CD8-positive, alpha-beta memory T cell (primary cell): ENCODE measurements at places on chromosomes 4 and X.
A peak's percentile ranks its signal among the peaks of the same experiment; 100 is the strongest.

DNA sequence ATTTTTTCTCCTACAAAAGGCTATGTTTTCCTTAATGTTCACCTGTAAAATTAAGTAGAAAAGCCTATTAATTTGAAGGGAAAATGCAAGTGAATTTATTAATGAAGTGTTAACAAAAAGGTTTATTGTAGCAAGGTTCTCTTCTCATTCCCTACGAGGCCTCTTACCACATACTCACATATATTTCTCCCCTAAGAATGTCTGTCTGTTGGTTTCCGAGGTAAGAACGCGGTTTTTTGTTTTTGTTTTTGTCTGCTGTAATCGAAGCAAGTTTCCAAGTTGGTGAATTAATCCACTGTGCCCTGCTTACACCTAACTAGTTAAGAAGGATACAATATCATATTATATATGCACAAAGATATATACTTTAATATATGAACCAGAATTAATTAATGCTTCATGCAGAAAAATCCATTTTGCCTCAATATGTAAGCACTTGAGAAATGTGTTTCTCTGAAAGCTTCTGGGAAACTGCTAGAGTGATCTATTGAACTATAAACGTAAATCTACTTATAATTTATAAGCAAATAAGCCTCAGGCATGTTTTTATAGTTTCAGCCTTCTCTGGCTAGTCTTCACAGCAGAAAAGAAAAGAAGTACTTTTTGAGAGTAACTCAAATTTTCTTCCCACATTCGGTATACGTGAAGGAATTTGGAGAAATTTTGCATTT lies 120.8 kb downstream of the EGF start:
- no peaks in the 10 kb centered on the region for H3K4me1 ChIP-seq
- H3K27ac ChIP-seq, result no peak overlapping the region
- no peaks in the 10 kb centered on the region for H3K27me3 ChIP-seq
- no peaks in the 10 kb centered on the region for H3K36me3 ChIP-seq
- H3K4me3 ChIP-seq, result no peak overlapping the region

- no peak overlapping the region for H3K4me3 ChIP-seq
- H3K27ac ChIP-seq, result no peak overlapping the region
- H3K27me3 ChIP-seq, result no peaks in the 10 kb centered on the region
- no peaks in the 10 kb centered on the region for H3K4me1 ChIP-seq
- no peaks in the 10 kb centered on the region for H3K36me3 ChIP-seq
These were observed 18.5 kb downstream of the LRRC66 start for GRCh38 chr4:52001616-52002015.

DNA sequence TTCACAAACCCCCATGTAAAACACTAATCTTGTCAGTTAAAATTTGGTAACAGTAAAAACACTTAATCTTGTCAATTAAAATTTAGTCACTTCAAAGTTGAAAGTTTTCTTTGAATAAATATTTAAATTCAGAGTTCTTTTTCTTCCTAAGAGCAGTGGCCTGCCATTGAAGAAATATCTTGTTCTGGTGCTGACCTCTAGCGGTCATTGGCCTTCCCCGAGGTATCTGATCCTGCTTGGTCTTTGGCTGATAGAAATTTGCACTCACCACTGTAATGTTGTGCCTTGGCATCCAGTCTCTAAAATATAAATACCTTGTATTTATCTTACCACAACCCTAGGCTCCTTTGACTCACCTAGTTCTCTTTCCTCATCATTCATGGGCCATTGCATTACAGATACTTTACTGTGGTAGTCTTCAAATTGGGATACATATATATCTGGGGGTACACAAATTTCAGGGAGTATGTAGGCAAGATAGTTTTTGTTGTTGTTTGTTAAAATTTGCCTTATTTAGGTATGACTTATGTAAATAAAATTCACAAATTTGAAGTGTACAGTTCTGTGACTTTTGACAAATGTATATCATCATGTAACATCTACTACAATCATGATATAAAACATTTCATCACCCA lies 6.7 kb upstream of the ART3 start:
- no peaks in the 10 kb centered on the region for H3K27me3 ChIP-seq
- H3K36me3 ChIP-seq, result no peaks in the 10 kb centered on the region
- H3K4me3 ChIP-seq, result no peak overlapping the region
- H3K27ac ChIP-seq, result no peak overlapping the region
- H3K4me1 ChIP-seq, result no peaks in the 10 kb centered on the region

DNA sequence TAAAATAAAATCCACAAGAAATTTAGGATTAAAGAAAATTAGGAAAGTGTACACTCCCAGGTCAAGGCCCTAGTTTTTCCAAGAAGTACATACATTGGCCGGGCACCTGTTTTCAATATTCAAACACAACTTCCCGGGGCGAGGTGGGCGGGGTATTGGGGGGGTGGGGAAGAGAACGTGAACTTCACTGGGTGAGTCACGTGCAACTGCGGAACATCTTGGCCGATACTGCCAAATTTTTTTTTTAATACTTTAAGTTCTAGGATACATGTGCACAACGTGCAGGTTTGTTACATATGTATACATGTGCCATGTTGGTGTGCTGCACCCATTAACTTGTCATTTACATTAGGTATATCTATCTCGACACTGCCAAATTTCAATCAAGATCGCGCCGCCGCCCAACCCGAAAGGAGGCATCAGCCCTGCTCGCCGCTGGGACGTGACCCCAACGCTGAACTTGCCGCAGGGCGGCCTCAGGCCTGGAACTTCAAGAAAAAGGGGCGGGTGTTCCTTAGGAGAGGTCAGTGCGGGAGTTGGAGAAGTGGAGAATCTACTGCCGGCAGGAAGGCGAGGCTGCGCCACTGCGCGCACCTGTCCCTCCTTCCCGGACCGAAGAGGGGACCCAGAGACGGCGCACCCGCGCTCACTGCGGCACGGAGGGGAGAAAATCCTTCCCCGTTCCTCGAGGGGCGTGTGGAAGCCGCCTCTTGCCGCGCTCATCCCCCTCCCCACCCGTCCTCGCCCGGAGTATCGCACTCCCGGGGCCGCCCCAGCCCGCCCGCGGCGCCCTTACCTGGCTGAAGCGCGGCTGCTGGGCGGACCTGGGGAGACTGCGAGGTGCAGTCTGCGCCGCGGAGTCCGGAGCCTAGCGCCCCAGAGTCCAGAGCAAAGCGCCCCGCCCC lies at the start of gene TEC:
TEC (minus strand) TSS at position 883 of the 905 bp plus-strand sequence. CDS start 41,224 bp downstream, outside the sequence.
- no peaks in the 10 kb centered on the region for H3K36me3 ChIP-seq
- no peaks in the 10 kb centered on the region for H3K27me3 ChIP-seq
- H3K4me3 ChIP-seq, result peak within 1 kb of the TSS; percentile 90
- peak within 1 kb of the TSS; percentile 65 for H3K27ac ChIP-seq

DNA sequence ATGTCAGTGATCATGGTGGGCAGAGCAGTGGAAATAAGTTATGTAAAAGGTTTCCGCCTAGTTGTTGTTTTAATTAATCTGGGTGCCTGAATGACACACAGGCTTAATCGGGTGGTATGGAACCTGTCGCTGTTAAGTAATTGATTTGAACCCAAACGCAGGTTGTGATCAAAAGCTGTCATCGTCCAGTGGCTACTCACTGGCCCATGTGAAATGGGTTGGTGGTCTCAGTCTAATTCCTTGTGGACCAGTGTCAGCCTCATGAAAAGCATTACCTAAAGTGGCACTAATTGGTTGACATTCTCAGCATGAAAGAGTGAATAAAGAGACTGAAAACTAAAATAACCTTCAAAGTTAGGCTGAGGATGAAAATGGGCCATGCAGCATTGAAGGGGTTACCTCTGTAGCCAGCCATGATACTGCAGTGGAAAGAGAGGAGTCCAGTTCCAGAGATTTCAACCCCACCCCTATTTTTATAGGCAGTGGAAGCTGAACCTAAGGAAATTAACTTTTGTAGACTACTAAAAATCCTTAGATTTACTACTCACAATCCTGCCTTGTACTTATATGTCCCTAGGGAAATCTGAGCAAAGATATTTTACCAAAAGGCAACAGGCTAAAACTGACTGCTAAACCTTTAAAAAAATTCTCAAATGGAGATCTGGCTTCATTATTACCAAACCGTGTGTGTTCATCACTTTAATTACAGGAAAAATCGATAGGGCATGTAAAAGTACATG lies 251.7 kb upstream of the TENM3 start:
- no peak for DNase-seq
- H3K4me3 ChIP-seq, result no peak overlapping the region
- no peaks in the 10 kb centered on the region for H3K27me3 ChIP-seq
- H3K27ac ChIP-seq, result no peak overlapping the region
- no peaks in the 10 kb centered on the region for H3K4me1 ChIP-seq
- no peaks in the 10 kb centered on the region for H3K36me3 ChIP-seq

- H3K36me3 ChIP-seq, result no peaks in the 10 kb centered on the region
- H3K27ac ChIP-seq, result no peak overlapping the region
- peaks cover 10% of the 10 kb centered on the region for H3K27me3 ChIP-seq
- no peaks in the 10 kb centered on the region for H3K4me1 ChIP-seq
- no peak for DNase-seq
- no peak overlapping the region for H3K4me3 ChIP-seq
These were observed 2.8 kb downstream of the ARX start for GRCh38 chrX:25012793-25013631.

GRCh38 chr4:153480704-153481103 lies 14.5 kb downstream of the TMEM131L start:
- H3K4me1 ChIP-seq, result peaks cover 63% of the 10 kb centered on the region
- H3K27ac ChIP-seq, result no peak overlapping the region
- no peak for DNase-seq
- no peak overlapping the region for H3K4me3 ChIP-seq
